Endothelial cell of umbilical vein (primary cell): ENCODE measurements at places on chromosomes 3 and 15. TPM values are rescaled to one million over a fixed set of nuclear protein-coding genes. Genes with fewer than 3 reads are reported as not detected.

The TYRO3 gene
- polyA plus RNA-seq, result 13.3 and 14.1 TPM in 2 replicates

The GOLGA6L4 gene
- 1.1 and 1.8 TPM in 2 replicates for polyA plus RNA-seq

DNA sequence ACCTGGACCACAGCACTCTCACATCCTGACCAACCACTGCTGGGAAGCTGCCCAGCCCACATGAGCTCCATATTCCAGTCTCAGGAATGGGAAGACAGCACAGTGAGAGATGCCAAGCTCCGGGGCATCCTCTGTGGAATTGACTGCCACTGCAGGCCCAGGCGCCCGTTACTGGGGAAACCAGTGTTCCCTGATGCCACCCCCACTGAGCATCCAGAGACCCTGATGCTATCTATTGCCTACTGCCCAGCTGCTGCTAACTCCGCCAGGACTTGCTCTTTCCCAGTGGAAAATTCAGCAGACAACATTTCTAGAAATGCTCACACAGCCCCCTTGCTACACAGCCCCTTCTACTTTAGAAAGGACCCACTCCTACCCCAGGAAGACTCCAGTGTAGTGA is 57.6 kb downstream of the CYP19A1 start:
- no peak overlapping the region for H3K4me3 ChIP-seq
- H3K36me3 ChIP-seq, result no peaks in the 10 kb centered on the region
- H3K27ac ChIP-seq, result no peak overlapping the region
- no peaks in the 10 kb centered on the region for H3K4me1 ChIP-seq
- DNase-seq, result no peak
- H3K27me3 ChIP-seq, result peaks cover 71% of the 10 kb centered on the region

GRCh38 chr3:141804447-141804777 is 41.2 kb downstream of the GRK7 start:
- no peaks in the 10 kb centered on the region for H3K36me3 ChIP-seq
- no peak overlapping the region for H3K27ac ChIP-seq
- no peak overlapping the region for H3K4me3 ChIP-seq
- no peak for DNase-seq

- H3K36me3 ChIP-seq, result no peaks in the 10 kb centered on the region
- DNase-seq, result no peak
- H3K27me3 ChIP-seq, result peaks cover 39% of the 10 kb centered on the region
- H3K4me1 ChIP-seq, result peaks cover 3% of the 10 kb centered on the region
Measured at GRCh38 chr3:42979044-42979972, at the start of gene GASK1A. GASK1A (plus strand) TSS chr3:42979311; CDS start chr3:42979643, 332 bp downstream.

- no peaks in the 10 kb centered on the region for H3K36me3 ChIP-seq
- peak; percentile 59 for DNase-seq
- no peak overlapping the region for H3K4me3 ChIP-seq
- H3K4me1 ChIP-seq, result peaks cover 20% of the 10 kb centered on the region
- H3K27me3 ChIP-seq, result no peaks in the 10 kb centered on the region
- peak overlapping the region; percentile 63 for H3K27ac ChIP-seq
Measured at GRCh38 chr3:153209596-153209995, 47.6 kb downstream of the RAP2B start.

DNA sequence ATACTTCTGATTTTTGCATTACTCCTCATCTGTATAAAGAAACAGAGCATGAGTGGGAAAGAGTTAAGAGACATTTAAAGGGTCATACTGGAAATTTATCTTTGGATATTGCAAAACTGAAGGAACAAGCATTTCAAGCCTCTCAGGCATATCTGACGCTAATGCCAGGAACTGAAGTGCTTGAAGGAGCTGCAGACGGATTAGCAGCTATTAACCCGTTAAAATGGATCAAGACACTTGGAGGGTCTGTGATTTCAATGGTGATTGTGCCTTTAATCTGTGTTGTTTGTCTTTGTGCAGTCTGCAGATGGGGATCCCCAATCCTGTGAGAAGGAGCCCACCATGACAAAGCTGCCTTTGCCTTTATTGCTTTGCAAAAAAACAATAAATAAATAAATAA is 202.5 kb upstream of the UBE3A start:
- DNase-seq, result no peak
- no peak overlapping the region for H3K4me3 ChIP-seq
- H3K36me3 ChIP-seq, result no peaks in the 10 kb centered on the region
- H3K4me1 ChIP-seq, result no peaks in the 10 kb centered on the region
- H3K27me3 ChIP-seq, result no peaks in the 10 kb centered on the region
